ENCODE measurements at places on chromosomes 6 and 20.

- no peak for DNase-seq
These were observed 11.5 kb upstream of the PI3 start for GRCh38 chr20:45163083-45163803.

DNA sequence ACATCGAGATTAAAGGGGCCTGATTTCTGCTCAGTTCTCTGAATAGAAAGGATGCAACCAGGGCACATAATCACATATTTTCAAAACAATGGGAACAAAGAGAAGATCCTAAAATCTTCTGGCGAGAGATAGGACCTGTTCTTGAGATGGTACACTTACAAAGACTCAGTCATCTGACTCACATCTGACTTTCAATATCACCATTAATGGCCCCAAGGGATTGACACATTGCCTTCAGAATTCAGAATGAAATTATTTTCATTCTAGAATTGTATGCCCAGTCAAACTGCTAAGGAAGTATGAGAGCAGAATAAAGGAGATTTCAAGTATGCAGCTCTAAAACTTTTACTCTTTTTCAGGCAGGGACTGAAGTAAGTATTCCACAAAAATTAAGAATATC is 240.7 kb upstream of the POU3F2 start:
- DNase-seq, result no peak

DNA sequence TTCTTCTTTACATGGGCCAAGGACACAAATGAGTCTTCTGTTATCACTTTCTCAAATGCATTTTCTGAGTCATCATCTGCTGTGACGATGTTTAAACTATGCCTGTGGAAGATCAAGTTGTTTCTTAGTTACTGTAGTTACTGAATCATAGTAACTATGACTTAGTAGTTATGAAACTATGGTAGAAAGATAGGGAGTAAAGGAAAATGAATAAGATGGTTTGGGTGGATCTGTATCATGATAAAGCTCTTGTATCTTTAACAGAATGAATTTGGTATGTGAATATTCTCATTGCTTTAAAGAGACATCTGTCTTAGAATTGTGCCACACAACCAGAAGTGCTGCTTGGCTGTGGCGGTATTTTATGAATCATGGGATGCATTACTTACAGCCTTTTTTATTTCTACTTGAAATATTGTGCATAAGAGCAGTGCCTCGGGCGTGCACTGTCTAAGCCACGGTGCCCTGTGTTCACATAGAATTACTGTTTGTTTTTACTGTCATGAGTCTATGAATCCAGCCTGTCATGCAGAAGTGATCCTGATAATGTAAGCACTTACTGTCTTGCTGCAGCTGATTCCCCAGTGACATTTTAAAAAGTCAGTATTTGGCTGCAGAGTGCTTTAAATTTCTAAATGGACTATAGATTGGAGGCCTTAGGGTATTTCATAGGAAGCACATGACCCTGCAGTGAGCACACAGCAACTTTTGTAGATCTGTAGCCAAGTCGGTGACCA is 215.2 kb downstream of the TMEM242 start:
- DNase-seq, result peak; percentile 76

DNA sequence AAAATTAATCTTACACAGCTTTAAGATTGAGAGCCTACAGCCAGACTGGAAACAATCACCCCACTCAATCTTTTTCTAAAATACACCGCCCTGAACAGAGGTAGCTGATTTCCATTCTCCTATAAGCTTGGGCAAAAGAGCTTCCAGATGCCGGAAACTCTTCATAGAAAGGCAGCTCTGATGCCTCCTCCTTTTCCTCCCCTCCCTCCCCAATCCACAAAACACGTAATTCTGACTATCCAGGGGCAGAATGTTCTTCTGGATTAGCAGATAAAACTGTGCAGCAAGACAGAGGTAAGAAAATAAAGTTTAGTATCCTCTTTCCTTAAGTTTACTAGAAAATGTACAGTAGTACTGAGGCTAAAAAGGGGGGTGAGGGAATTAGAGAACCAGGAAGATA is 15.8 kb downstream of the ADNP start:
- DNase-seq, result no peak

- peak; percentile 88 for DNase-seq
These were observed 39.1 kb downstream of the ILRUN start for GRCh38 chr6:34657307-34657978.

GRCh38 chr20:38863024-38863851 is 57.7 kb downstream of the PPP1R16B start:
- DNase-seq, result no peak

- DNase-seq, result no peak
These were observed 6.0 kb downstream of the ZC3H12D start for GRCh38 chr6:149478631-149479314.

DNA sequence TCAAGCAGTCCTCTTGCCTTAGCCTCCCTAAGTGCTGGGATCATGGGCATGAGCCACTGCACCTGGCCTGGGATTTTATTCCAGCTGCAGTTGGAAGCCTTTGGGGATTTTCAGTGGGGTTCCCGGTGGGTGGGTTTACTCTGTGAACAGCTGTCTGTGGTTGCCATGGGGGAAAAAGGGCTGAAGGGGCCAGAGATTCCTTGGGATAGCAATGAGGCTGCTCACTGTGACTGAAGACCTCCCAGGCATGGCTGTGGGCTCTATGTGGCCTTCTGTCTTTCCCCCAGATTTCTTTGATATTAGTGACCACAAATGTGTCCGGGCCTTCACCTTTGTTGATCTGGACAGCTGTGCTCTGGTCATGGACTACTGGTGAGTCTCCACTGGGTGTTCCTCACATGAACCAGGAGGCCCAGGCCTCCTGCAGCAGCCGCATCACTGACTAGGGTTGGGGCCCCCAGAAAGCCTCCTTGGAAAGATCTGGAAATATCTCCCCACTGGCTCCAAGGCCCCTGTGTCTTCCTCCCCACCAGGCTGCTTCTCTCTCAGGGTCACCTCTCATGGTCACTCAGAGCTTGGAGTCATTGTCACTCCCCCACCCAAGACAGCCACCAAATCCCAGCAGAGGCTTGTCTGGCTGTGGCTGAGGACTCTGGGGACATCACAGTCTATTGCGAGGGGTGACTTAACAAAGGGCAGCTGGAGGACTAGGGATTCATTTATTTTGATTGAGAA is 33.4 kb downstream of the EFCAB8 start:
- no peak for DNase-seq

DNA sequence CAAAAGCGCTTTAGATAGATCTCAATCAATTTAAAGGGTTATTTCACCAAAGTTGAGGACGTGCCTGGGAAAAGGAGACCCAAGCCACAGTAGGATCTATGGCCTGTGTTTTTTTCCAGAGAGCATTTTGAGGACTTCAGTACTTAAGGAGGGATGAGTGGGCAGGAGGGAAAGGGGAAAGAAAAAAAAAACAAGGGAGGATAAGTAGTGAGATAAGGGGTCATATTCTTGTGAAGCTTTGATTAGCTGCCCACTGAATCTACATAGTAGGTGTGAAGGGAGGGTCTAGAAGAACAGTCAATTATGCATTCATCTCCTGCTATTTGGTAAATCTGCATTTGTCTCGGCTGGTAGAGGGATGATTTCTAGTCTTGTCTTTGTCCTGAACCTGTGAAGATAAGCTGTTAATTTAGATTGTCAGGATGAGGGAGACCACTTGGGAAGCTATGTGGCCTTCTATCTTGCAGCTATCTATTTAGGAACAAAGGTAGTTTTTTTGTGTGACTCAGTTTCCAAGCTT is 48.4 kb downstream of the CLVS2 start:
- no peak for DNase-seq

GRCh38 chr6:46652232-46652602 is 401 bp downstream of the CYP39A1 start:
- DNase-seq, result no peak

GRCh38 chr6:73739096-73739495 is 43.1 kb downstream of the CD109 start:
- DNase-seq, result peak; percentile 60

DNA sequence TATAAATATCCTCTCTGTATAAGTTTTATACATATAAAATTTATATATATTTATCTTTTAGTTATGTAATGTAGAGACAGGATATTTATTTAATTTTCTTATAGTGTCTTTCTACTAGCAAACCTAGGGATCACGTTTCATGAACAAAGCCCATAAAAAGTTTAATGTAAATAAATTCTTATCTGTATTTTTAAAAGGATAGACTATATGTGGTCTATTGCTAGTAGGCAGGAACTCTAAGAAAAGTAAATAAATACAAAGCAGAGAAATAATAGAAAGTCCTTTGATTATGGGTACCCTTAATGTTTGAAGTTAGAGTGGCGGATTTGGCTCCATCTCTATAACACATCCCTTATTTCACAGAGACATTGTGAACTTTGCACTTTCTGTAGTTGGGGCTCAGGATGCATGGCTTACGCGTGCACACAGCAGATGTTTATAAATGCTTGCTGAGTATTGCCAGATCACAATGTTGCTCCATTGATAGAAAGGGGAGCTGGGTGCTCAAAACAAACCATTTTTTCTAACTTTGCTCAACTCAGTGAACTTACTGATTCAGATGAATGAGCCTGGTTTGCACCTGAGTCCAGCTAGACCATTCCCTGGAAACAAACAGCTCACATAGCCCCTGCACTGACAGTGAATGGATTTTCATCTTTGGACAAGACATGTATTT is 179.1 kb downstream of the SYNE1 start:
- no peak for DNase-seq

GRCh38 chr20:32649697-32650400 is 23.9 kb downstream of the C20orf203 start:
- DNase-seq, result no peak

DNA sequence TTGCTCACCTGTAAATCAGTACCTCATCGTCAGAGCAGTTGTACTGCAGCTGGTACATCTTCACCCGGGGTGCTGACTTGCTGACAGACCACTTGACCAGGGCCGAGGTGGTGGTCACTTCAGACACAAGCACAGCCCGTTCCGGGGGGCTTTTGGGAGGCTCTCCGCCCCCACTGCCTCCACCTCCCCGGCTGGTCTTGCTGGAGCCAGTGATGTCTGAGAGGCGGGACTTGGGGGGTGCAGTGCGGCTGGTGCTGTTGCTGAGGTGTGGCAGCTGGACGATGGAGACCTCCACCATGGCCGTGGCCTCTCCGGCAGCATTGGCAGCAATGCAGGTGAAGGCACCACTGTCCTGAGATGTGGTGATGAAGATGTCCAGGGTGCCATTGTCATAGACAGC is 155.5 kb downstream of the LRFN2 start:
- DNase-seq, result no peak

DNA sequence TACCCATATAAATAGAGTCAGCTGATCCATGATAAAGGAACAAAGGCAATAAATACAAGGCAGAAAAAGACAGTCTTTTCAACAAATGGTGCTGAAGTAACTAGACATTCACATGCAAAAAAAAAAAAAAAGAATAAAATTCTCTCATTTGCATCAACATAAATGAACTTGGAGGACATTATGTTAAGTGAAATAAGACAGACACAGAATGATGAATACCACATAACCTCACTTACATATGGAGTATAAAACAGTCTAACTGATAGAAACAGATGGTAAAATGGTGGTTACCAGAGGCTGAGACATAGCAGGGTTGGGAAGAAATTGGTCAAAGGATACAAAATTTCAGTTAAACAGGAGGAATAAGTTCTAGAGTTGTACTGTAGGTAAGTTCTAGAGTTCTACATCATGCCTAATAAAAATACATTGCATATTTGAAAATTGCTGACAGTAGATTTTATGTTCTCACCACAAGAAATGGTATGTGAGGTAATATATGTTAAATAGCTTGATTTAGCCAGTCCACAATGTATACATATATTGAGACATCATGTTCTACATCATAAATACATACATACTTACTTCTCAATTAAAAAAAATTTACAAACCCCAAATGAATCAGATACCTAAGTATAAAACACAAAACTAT is 8.3 kb downstream of the ZNF322 start:
- no peak for DNase-seq

- DNase-seq, result no peak
These were observed 2.0 kb upstream of the LGSN start for GRCh38 chr6:63321821-63322220.

- DNase-seq, result no peak
These were observed 5.1 kb downstream of the PRND start for GRCh38 chr20:4726710-4727397.

DNA sequence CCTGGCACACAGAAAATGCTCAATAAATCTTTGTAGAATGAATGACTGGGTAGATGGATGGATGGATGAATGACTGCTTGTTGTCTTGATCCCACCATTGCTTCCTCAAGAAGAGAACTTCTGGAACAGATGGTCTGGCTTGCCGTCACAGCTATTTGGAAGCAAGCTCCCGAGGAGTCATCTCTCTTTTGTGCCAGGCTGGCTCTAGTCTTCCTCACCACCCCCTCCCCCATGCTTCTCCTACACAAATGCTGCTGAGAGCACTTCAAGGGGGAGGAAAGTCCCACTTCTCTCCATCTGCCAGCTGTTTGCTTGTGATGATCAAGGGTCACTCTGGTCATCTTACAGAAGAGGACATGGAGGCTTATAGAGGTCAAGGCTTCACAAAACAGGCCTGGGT is 11.6 kb upstream of the KCNG1 start:
- no peak for DNase-seq

- no peak for DNase-seq
These were observed 58.6 kb downstream of the TINAG start for GRCh38 chr6:54366667-54367327.

DNA sequence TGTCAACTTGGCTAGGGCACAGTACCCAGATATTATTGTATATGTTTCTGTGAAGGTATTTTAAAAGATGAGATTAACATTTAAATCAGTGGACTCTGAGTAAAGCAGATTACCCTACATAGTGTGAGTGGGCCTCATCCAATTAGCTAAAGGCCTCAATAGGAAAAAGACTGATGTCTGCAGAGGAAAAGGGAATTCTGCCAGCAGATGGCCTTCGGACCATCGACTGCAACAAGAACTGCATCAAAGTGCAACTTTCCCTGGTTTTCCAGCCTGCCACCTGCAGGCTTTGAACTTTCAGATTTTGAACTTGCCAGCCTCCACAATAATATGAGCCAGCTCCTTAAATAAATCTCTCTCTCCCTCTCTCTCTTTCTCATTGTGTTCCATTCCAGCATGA is 80.5 kb downstream of the IMPG1 start:
- no peak for DNase-seq

- peak; percentile 45 for DNase-seq
These were observed 3.4 kb upstream of the TUBB2B start for GRCh38 chr6:3230900-3231246.
